ENCODE measurements at places on chromosomes 16 and 17.

- DNase-seq: no peak
Measured at GRCh38 chr16:80637621-80638020, 96.8 kb downstream of the DYNLRB2 start.

GRCh38 chr16:66502020-66502913 is 47.7 kb downstream of the TK2 start:
- DNase-seq: peak; percentile 73

DNA sequence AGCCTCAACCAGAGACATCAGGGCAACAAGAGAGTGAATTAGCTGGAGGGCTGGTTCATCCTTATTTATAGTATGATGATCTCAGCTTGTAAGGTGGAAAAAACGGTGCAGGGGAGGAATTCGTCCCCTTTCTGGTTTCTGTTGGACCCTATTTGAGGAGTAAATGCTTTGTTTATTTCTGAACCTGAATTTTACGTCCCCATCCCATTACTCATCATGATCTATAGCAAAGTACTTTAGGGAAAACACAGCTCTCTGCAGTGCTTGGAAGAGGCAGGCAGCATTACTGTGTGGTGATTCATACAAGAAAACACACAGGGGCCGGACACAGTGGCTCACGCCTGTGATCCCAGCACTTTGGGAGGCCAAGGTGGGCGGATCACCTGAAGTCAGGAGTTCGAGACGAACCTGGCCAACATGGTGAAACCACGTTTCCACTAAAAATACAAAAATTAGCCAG is 8.0 kb upstream of the VAT1L start:
- DNase-seq: no peak

DNA sequence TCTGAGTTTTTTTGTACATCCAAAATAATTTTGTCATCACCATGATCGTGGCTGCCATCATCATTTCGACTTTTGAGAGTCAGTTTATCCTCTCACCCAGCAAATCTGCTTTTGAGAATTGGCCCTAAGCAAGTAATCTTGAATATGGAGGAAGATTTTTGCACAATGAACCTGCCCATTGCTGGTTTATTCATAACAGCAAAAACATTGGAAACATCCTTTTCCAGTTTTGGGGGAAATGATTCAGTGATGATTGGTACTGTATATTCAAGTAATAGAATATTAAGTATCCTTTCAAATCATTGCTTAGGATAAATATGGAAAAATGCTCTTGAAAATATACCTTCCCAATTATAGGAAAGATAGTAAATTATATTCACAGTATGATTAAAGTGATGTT is 53.1 kb downstream of the PRKCA start:
- no peak for DNase-seq

DNA sequence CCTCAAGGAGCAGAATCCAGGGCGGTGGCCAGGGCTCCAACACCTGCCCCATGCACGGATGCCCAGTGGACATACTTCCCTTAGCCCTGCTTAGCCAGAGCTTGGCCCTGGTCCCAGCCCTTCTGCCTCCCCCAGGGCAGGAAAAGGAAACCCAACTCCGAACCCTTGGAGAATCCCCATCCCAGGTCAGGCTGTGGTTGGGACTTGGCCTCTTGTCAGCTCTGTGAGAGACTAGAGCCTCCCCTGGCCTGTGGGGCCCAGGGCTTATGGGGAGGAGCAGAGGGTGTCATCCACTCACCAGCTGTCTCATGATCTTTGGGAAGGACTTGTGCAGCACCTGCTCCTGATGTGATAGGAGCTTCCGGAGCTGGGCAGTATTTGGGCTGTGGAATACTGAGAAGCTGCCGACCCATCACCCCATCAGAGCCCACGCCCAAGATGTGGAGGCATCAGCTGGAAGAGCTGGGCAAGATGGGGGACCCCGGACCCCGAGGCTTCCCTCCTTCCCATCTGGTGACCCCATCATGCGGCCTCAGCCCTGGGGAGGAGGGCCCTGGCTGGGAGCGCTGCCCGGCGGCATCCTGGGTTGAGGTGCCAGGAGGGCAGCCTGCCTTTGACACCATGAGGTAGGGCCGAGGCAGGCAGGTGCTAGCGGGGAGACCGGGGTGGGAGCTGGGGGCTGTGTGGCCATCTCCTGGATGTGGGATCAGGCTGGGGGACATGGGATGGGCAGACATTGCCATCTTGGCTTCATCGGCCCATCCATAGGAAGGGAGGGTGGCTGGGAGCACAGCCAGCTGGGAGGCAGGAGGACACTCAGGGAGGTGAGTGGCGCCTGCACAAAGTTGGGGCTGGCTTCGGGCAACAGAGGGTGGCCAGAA is 45.1 kb downstream of the TNFRSF13B start:
- no peak for DNase-seq

DNA sequence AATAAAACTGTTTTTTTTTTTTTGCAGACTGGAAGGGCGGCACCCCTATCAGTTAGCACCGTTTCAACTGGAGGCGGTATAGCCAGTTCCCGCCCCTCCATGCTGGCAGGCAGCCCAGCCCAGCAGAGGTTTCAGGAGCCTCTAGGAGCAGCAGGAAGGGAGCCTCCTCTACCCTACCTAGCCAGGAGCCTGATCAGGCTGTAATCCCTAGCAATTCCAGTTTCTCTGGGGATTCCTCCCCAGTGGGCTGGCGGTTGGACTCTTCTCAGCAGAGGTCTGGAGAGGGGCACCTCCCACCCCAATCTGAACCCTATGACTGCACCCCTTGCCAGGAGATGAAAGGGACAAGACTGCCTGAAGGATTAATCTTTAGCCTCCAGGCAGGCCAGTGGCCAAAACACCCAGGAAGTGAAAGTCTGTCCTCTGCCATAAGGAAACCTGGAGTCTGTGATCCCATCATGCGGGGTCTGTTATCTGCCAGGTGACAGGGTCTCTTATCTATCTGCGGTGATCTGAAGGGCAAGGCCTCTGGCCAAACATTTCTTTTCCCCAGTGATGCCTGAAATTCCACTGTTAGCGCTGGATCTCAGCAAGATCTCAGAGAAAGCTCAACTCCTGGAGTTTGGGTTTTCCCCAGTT is 4.9 kb upstream of the CDH1 start:
- peak; percentile 87 for DNase-seq

- peak; percentile 33 for DNase-seq
Measured at GRCh38 chr17:77769215-77769614, 189.3 kb upstream of the TNRC6C start.

DNA sequence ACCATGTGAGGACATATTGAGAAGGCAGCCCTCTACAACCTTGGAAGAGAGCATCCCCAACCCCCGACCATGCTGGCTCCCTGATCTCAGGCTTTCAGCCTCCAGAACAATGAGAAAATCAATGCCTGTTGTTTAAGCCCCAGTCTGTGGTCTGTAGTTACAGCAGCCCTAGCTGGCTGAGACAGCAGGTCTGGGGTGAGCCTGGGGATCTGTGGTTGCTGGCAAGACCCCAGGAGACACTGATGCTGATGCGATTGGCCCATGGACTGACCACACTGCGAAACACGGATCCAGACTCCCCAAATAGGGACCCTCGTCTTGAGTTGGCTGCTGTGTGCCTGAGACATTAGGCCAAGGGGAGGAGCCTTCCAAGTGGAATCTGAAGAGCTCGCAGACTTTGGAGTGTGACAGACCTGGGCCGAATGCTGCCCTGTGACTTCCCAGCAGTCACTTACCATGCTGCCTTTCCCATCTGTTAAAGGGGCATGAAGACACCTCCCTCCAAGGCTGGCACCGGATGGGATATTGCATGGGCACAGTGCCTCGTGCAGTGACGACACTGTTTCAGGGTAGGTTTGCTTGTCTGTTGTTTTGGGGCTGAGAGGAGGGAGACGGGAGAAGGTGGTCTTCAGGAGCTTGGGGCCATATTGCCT is 147.8 kb upstream of the RPL38 start:
- DNase-seq: no peak

DNA sequence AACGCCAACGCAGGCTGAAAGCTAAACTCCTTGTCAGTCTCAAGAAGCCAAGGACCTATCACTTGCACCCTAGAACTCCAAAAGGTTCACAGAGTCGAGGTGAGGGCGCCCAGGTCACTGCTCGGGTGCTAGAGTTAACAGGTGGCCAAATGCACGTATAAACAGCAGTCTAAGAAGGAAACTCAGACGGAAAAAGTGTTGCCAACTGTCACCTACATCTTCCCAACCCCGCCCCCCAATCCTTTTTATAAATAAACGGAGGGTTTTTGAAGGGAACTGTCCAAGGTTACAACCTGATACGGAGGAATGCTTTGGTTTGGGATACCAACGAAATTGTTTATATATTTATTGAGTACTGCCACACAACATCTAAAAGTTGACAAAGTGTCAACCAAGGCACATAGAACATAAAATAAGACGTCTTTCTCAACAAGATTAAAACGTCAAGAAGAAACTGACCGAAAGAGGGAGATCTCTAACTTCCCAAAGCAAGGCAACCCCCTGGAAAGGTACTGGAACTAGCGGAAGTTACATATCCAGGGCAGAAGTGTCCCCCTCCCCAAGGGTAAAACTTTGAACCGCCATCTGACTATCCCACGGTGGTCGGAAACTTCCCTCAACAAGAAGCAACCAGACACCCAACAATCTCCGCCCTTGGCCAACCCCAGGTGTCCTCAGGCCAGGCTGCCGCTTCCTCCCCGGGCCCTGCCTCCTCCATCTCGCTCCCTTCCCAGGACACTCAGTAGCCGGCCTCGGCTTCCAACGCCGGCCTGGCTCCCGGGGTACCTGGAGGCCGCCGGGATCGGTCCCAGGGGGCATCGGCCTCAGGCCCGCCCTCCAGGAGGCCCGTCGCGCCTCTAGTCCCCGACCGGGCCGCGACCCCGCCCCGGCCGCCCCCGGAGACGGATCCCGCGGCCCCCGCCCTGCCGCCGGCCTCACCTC is 982 bp downstream of the SPAG9 start:
- DNase-seq: peak; percentile 39

- DNase-seq: peak; percentile 49
Measured at GRCh38 chr16:68382296-68382718, 66.0 kb downstream of the SMPD3 start.

- peak; percentile 59 for DNase-seq
Measured at GRCh38 chr17:78724544-78724943, 57.5 kb downstream of the CYTH1 start.

- no peak for DNase-seq
Measured at GRCh38 chr16:68902969-68903345, 59.6 kb downstream of the TANGO6 start.

DNA sequence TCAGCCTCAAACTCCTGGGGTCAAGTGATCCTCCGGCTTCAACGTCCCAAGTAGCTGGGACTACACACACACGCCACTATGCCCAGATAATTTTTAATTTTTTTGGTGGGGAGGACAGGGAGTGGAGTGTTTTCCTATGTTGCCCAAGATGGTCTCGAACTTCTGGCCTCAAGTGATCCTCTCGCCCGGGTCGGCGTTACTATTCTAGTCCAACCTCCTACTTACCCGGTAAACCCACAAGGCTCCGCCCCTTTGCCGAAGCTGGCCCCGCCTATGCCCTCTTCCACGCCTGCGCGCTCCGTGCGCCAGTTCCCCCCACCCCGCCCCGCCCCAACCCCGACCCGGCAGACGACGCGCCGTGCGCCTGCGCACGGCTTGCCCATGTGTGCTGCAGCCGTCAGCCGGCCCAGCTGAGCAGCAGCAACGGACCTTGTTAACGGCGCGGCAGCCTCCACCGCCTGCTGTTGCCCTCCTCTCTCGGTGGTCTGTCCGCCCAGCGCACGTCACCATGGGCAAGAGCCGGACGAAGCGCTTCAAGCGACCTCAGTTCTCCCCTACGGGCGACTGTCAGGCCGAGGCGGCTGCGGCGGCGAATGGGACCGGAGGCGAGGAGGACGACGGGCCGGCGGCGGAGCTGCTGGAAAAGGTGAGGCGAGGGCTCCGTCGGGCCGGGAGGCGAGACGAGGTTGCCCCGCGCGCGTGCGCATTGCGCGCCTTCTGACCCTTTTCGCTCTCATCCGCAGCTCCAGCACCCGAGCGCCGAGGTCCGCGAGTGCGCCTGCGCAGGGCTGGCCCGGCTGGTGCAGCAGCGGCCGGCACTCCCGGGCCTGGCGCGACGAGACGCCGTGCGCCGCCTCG is at the start of gene HEATR3:
HEATR3 (plus strand) TSS at position 347 of the 858 bp plus-strand sequence; CDS start at position 509, 162 bp downstream.
- peak; percentile 94 for DNase-seq

- no peak for DNase-seq
Measured at GRCh38 chr16:87046235-87046634, 271.0 kb downstream of the C16orf95 start.

GRCh38 chr17:28317099-28317965 is 1.7 kb upstream of the TMEM97 start:
- DNase-seq: peak; percentile 30

DNA sequence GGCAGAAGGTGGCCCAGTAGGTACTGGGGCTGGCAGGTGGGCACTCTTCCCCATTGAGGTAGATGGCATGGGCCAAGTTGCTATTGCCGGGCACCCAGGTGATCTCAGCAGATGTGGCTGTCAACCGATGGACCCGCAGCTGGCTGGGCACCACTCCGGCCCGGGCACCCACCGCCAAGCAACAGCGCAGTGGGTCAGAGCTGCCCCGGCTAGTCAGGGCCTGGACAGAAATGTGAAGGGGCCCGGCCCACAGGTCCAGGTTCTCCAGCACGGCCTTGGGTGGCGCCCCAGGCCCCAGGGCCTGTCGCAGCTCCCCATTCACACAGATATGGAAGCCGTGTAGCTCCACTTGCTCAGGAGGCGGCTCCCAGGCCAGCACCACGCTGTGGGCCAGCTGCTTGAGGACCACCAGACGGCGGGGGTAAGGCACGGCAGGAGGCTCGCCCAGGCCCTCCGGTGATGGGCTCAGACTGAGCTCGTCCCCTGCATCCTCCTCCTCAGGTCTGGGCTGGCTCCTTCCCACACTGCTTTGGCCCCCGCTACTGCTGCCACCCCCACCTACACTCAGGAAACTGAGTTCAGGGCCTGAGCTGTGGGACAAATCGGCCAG is 16.5 kb downstream of the TSPOAP1 start:
- DNase-seq: no peak

GRCh38 chr17:40530531-40530994 is 29.1 kb upstream of the TNS4 start:
- no peak for DNase-seq

DNA sequence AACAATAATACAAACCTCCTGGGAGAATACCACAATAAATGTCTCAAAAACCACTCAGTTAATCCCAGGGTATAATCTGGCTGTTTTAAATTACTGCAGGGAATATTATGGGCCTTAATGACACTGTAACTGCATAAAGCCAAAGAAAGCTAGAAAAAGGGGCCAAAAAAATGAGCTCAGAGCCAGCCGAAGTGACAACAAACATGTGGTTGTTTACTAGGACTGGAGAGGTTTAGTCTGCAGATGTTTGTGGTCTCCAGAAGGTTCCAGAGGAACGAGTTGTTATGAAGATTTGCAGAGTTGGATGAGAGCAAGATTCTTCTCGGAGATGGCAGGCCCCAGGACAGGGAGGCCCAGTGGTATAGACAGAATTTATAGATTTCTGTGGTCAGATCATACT is 97.1 kb upstream of the AKTIP start:
- DNase-seq: no peak

- peak; percentile 59 for DNase-seq
Measured at GRCh38 chr16:19210280-19210924, 42.4 kb downstream of the SYT17 start.

GRCh38 chr16:15538507-15538906 is 104.1 kb downstream of the BMERB1 start:
- no peak for DNase-seq

GRCh38 chr16:83113317-83113716 is 486.5 kb downstream of the CDH13 start:
- DNase-seq: peak; percentile 40

All from upper lobe of left lung (tissue), 6 donors.